ENCODE measurements at places on chromosomes 3 and 15.

DNA sequence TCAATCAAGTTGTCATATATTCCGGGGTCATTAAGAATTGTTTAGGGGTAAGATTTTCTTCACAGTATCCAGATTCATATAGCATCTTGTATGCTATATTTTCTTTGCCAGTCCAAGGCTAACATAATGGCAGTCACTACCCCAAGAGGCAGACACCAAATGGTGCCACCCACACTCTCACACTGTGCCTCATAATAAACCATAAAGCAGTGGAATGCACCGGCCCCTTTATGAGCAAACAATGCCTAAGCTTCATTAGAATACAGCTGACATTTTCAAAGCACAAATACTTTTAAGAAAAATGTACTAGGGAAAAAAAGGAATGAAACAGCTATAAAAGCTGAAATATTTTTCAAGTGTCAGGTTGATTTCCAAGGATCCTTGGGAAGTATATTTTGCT, 121.6 kb downstream of the TFDP2 start:
- peak; percentile 14 for DNase-seq

- no peak for DNase-seq
Observed at GRCh38 chr3:177724020-177724638, 526.8 kb upstream of the TBL1XR1 start.

- DNase-seq = peak; percentile 37
Observed at GRCh38 chr3:126522363-126522788, 1.6 kb upstream of the CHST13 start.

GRCh38 chr3:116927918-116928317, 218.3 kb downstream of the TUSC7 start:
- DNase-seq = no peak

GRCh38 chr15:89825271-89825940, 10.8 kb upstream of the ANPEP start:
- DNase-seq = no peak

DNA sequence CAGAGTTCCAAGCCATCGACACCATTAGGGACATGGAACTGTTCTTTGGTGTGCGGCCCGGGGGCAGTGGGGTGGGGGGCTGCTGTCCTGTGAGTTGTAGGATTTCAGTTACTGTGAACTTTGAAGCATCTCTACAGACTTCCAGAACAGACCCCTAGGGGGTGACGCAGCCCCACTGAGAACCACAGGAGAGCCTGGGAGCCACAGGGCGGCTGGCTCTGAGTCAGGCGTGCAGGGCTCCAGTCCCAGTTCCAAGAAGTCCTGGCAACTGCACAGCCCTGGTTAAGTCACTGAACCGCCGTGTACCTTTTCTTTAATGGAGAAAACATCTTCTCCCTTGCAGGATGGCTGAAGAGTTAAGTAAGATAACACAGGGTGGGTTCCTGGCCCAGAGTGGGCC, 23.5 kb upstream of the LRTM1 start:
- no peak for DNase-seq

DNA sequence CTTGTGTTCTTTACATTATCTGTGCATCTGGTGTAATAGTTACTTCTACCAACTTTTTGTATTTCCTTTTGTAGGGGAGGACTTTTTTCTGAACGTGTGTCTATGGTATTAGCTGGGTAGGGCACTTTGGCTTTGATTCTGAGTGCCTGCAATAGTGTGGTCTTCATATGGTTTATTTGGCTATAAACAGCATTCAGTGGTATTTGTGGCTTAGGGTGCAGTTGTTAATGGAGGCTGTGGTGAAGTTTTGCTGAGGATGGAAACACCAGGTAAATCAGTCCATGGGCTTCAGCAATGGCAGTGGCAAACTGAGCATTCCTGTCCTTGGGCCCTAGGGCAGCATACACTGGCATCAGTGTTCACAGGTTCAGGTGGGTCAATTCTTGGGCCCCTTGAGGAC, 230.6 kb upstream of the CTNNB1 start:
- no peak for DNase-seq

DNA sequence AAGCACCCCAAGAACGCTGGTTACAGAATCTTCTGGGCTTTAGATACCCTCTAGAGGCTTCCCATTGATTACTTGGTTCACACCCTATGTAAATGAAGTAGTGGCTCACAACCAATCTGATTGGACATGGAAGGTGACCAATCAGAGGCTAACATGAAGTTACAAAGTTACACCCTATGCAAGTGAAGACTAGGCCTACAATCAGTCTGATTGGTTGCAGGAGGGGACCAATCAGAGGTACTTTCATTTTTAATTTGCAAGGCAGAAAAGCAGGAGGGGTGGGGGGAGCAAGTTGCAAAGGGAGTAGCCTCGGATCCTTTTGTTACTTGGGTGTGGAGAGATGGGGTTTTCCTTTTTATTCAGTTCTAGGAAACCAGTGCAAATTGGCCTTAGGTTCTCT, 11.1 kb upstream of the RTP2 start:
- peak; percentile 42 for DNase-seq

DNA sequence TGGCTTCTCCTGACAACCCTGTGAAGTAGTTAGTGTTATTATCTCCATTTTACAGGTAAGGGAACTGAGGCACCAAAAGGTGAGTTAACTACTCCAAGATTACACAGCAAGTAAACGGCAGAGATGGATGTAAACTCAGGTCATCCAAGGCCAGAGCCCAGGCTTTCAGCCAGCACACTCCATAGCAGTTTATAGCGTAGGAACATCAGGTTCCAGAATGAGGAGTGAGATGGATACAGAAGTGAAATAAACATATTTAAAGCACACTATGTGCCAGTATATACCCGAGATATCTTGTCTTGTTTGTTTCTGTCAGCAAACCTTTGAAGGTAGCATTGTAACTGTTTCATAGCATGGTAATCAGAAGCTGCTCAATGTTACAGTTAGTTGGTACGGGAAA, 279.0 kb downstream of the OXSM start:
- no peak for DNase-seq

DNA sequence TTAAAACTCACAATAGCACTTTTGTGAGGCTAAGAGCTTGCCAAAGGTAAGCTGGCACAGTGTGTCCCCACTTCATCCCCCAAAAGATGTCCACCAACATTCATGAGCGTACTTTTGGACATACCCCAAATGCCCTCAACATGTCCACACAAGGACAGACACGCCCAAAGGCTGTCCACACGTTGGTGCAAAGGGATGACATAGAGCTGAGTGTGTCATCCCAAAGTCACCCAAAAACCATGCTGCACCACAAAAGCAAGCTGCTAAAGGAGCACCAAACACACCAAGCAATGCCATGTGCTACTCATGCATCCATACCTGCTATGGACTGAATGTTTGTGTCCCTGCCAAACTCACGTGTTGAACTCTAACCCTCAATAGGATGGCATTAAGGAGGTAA, 57.9 kb downstream of the KLF13 start:
- no peak for DNase-seq

- no peak for DNase-seq
Observed at GRCh38 chr15:43212951-43213350, 7.9 kb downstream of the EPB42 start.

DNA sequence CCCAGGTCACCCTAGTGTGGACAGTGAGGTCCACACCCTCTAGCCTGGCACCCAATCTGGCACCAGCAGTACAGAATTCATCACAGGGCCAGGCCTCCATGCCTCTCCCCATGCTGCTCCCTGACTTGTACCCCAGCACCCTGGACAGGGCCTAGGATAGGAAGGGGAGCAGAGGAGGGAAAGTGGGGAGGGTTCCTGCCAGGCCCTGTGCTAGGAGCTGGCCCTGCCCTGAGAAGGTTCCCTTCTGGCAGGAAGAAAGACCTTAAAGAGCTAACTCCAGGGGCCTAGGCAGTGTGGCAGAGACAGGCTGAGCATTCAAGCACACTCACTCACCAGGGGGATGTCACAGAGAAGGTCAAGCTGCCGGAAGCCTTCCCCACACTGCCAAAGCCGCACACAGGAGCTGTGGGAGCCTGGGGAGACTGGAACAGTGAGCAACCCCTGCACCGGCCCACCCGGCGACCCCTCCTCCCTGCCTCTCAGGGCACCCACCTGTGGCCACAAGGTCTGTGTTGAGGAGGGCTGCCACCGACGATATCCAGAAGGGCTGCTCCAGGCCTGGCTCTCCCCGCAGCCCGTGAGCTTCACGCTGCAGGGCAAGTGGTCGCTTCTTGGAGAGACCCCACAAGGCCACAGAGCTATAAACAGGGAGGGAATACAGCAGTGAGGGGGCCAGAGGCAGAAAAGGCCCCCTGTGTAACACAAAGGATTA, 7.4 kb downstream of the RRP9 start:
- no peak for DNase-seq
